ENCODE measurements at places on chromosomes 7 and 10.

GRCh38 chr10:6579904-6580278 lies at the start of gene PRKCQ:
TSS of gene PRKCQ (minus strand) at chr10:6580276. CDS start at chr10:6515135, 65,141 bp downstream.
- peak; percentile 46 for DNase-seq

GRCh38 chr10:109529258-109529657 lies 394.1 kb downstream of the XPNPEP1 start:
- no peak for DNase-seq

DNA sequence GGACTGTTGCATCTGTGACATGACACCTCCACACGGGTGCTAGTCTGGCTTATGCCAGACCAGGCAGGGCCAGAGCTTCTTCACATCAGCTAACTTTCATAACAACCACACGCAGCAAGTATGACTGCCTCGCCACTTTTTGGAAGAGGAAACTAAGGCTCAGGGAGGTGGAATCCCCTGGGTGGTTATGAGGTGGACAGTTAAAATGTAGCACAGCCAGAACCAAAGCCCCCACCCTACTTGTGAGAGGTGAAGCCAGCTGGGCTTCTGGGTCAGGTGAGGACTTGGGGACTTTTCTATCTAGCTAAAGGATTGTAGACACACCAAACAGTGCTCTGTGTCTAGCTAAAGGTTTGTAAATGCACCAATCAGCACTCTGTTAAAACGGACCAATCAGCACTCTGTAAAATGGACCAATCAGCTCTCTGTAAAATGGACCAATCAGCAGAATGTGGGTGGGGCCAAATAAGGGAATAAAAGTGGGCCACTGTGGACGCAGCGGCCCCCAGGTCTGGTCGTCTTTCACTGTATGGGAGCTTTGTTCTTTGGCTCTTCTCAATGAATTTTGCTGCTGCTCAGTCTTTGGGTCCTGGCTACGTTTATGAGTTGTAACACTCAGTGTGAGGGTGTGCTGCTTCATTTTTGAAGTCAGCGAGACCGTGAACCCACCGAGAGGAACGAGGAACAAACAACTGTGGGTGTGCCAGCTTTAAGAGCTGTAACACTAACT lies 171.0 kb downstream of the PTPN20 start:
- DNase-seq, result no peak

GRCh38 chr7:15832996-15833395 lies 146.5 kb upstream of the MEOX2 start:
- no peak for DNase-seq

DNA sequence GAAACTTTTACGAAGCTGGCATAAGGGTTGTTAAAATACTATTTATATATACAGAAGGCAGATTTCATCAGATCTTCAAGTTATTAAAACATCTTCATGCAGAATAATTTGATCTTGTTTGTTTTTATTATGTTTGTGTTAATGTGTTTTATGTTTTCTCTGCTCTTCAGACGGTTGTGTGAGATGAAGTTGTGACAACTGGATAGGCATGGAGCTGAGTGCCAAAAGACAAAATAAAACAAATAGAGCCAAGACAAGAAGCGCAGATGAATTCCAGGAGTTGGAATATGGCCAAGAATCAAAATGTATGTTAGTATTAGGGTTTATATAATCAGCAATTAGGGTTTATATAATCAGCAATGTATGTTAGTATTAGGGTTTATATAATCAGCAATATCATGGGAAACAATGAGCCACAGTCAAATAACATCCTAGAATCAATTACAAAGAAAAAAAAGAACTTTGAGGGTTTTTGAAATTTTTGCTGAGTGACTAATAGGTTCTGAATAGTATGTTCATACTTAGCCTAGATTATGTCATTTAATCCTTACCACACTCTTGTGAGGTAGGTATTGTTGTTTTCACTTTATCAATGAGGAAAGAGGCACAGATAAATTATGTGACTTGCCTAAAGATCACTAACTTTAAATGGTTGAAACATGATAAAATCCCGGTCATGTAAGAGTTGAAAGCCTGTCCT lies 488.0 kb upstream of the STEAP1 start:
- DNase-seq, result no peak

GRCh38 chr10:9004736-9005135 lies 950.2 kb downstream of the GATA3 start:
- DNase-seq, result no peak

DNA sequence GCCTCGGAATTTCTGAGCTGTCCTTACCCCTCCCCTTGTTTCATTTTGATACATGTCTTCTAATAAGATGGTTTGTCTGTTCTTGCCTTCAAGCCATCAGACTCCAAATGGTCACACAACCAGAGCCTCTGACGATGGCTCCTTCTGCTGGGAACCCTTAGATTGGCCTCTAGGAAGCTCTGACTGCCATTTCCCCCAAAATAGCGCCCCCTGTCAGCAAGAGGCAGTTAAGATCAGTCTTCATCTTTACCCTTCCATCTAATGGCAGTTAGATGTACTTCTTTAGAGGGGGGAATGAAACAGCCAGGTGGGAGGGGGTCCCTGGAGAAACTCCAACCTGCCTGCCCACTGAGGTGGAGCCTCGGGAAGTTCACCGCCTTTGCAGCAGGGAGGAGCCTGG lies 85.8 kb upstream of the GPR22 start:
- no peak for DNase-seq

DNA sequence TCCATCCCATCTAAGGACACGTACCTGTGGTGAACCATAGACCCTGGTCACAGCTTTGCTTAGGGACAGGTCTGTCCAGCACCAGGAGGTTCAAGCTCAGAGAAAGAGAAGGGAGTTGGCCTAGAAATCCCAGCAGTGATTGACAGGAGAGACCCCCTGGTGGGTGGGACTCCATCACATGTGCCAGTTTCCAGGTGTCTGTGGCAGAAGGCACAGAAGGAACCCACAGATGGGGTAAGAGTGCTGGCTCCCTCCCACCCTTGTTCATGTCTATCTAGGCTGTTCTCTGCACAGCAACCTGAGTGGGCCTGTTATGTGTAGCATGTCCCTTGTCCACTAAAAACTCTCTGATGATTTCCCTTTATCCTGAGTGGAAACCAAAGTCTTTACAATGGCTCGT lies 54.0 kb upstream of the GRB10 start:
- no peak for DNase-seq

DNA sequence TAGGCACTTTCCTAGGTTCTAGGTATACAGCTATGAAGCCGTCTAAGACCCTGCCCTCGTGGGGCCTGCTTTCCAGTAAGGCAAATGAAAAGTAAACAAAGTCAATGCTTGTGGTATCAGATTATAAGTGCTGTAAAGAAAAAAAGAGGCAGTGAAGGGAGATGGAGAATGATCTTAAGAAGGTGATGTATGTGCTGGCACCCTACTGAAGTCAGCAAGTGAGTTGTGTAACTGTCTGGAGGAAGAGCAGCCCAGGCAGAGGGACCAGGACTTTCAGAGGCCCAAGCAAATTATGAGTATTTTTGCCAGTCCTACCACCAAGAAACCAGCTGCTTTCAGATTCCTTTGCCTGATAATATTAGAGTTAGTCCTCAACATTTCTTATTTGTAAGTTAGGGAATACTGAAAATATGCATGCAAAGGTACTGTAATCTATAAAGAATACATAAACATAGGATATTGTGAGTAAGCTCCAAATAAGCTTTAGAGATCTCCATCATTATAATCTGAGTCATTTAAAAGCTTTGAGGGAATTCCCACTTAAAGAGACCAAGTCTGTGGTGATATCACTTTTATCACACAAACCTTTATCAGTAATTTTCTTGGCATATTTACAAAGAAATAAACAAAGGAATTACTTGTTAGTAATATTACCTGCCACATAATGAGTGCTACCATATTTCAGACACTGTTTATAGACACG lies 329.2 kb upstream of the LRGUK start:
- DNase-seq, result no peak

- DNase-seq, result no peak
Observed at GRCh38 chr10:113516061-113516460, 36.8 kb upstream of the HABP2 start.

DNA sequence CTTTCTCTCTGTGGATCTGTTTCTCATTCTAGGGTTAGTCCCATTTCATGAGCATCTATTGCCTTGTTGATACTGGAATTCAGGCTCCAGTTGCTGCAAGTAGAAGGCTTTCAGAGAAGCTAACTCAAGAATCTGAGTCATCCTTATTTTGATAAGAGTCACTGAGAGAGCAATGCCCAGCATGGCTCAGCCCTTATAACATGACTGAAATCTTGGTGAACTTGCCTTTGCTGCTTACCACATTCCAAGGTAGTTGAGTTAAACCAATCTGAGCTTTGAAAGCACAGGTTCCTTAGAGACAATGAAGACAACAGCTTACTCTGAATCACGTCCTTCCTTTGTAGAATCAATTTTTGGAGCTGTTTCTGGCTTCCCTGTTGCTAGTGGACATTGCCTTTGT lies 53.6 kb upstream of the CHCHD3 start:
- no peak for DNase-seq

DNA sequence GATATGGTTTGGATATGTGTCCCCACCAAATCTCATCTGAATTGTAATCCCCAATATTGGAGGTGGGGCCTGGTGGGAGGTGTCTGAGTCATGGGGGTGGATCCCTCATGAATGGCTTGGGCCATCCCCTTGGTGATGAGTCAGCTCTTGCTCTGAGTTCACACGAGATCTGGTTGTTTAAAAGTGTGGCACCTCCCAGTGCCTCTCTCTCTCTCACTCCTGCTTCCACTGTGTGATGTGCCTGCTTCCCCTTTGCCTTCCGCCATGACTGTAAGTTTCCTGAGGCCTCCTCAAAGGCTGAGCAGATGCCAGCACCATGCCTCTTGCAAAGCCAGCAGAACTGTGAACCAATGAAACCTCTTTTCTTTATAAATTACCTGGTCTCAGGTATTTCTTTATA lies 4.8 kb upstream of the GCK start:
- peak; percentile 24 for DNase-seq

- DNase-seq, result no peak
Observed at GRCh38 chr10:12482587-12482986, 133.2 kb downstream of the CAMK1D start.

DNA sequence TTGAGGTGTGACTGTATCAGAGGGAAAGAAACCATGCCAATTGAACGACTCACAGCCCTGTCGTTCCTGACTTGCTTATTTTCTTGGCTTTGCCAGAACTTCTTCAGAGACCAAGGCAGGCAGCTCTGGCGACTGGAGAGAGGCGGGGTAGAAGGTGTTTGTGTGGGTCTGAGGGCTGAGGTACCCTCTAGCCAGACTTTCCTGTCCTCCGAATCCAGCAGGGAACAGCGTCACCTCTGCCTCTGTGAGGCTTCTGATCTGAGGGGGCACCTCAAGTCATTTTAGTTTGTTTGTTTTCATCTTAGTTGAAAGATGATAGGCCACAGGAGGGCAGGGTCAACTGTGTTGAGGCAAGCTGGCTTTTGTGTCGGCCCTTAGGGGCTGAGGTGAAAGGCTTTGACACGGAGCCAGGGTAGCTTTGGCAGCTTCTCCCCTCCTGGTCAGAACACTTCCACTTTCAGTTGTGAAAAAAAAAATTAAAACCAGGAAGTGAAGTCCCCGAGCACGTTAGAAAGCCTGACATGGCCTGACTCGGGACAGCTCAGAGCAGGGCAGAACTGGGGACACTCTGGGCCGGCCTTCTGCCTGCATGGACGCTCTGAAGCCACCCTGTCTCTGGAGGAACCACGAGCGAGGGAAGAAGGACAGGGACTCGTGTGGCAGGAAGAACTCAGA lies 1.9 kb downstream of the ACSL5 start:
- peak; percentile 50 for DNase-seq

GRCh38 chr10:132180736-132181135 lies 6.0 kb upstream of the DPYSL4 start:
- no peak for DNase-seq

DNA sequence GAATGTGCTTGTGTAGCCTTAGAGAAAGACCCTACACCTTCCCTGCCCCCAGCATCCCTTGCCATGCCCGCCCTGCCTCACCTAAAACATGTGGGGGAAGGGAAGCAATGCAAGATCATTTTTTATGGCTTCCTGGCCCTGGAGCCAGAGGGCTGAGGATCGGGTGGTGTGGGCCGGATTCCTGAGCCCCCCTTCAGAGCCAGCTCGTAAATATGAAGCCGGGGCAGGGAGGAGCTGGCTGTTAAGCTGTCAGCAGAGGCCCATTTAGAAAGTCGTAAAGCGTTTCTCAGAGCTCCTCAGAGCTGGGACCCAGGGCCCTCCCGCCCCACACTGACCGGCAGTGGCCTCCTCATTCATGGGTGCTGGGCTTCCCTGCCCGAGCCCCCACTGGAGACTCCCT lies 23.9 kb downstream of the UNC5B start:
- peak; percentile 76 for DNase-seq

- no peak for DNase-seq
Observed at GRCh38 chr7:121011401-121011800, 22.9 kb downstream of the CPED1 start.

- DNase-seq, result no peak
Observed at GRCh38 chr10:71378336-71379117, 18.2 kb upstream of the CDH23 start.

DNA sequence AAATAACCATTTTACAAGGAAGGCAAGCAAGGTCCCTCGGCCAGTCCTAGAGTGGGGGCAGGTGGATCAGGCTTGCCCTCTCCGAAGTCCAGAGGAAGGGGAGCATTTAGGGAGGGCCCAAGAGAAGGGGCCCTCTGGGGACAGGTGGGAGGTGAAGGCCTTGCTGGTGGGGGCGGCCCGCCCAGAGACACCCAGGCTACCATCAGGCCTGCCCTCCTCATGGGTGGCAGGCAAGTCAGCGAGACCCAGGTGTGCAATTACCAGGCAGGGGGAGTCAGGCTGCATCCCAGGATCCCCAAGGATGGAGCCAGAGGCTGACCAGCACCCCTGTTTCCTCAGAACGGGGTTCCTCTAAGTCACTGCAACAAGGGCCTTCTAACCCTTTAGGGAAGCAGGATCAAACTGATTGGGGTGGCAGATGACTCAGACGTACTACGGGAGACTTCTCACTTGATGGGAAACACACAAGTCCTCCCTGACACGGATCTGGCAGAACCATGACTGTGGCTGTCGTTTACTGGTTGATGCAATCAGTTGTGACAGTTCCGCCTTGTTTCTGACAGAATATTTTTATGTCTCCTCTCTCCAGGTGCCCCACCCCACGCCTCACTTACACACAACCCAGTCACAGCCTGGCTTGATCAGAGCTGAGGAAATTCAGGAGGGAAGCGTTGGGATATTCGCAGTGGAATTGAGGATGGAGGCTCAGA lies 8.2 kb downstream of the LOXL4 start:
- peak; percentile 16 for DNase-seq

- DNase-seq, result no peak
Observed at GRCh38 chr10:70247360-70247759, 14.1 kb upstream of the PPA1 start.
